CD4-positive, alpha-beta T cell (primary cell): ENCODE measurements at places on chromosomes 13 and 19.

- no peak for DNase-seq
Measured at GRCh38 chr13:45034342-45034741, 45.0 kb downstream of the GPALPP1 start.

- DNase-seq = no peak
Measured at GRCh38 chr19:32172566-32173160, 172.7 kb upstream of the ZNF507 start.

GRCh38 chr13:40182591-40182990 lies 483.9 kb downstream of the FOXO1 start:
- no peak for DNase-seq

DNA sequence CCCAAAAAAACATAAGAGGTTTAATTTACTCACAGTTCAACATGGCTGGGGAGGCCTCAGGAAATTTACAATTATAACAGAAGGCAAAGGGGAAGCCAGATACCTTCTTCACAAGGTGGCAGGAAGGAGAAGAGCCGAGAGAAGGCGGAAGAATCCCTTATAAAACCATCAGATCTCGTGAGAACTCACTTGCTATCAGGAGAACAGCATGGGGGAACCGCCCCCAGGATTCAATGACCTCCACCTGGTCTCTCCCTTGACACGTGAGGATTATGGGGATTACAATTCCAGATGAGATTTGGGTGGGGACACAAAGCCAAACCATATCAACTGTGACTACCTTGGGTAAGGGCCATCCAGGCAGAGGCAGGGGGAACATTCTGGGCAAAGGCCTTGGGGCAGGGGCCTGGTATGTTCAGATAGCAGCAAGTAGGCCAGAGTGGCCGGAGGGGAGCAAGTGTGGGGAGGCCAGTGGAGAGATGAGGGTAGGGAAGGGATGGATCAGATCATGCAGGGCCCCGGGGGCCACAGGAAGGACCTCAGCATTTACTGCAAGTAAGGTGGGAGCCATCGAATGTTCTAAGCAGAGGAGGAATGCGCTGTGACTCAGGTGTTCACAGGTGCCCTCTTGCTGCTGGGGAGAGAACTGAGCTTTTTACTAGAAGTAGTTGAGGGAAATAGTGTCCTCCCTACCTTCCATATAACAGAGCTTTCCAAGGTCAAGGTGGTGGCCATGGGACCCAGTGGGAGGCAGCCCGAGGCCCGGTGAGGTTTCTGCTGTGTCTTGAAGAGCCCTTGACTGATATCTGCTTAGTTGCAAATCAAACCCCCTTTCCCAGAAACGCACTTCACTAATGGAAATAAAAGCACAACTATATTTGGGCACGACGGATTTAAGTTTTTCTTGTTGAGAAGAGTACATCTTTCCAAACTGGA lies 18.0 kb downstream of the RAB3D start:
- DNase-seq = no peak

GRCh38 chr13:98890925-98891324 lies 86.9 kb downstream of the DOCK9 start:
- DNase-seq = no peak

DNA sequence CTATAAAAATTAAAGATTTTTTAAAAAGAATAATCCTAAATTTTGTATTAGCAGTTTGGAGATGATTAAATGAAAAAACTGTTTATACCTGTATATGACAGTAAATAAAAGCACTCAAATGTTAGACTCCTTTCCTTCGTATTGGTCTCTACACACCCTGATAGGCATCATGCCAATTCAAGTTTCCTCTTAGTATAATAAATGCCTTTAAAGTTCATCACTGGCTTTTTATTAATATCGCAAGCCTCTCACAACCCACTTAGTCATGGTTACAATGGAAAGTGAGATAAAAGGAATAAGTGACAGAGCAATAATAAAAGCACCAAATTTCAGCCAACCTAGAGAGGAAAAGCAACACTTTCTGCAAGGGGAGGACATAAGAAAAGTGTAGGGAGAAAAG lies 102.2 kb downstream of the PIBF1 start:
- no peak for DNase-seq

- DNase-seq = peak; percentile 63
Measured at GRCh38 chr19:35154525-35155406, at the start of gene FXYD5. FXYD5 (plus strand) TSS chr19:35154735; CDS start chr19:35155551, 816 bp downstream.

GRCh38 chr19:35315883-35316282 lies 13.1 kb upstream of the CD22 start:
- no peak for DNase-seq

- DNase-seq = no peak
Measured at GRCh38 chr19:40279120-40279551, 6.0 kb downstream of the AKT2 start.

- no peak for DNase-seq
Measured at GRCh38 chr19:35562336-35562735, 1.1 kb downstream of the ATP4A start.

GRCh38 chr19:3673506-3674439 lies 26.5 kb downstream of the PIP5K1C start:
- DNase-seq = no peak

DNA sequence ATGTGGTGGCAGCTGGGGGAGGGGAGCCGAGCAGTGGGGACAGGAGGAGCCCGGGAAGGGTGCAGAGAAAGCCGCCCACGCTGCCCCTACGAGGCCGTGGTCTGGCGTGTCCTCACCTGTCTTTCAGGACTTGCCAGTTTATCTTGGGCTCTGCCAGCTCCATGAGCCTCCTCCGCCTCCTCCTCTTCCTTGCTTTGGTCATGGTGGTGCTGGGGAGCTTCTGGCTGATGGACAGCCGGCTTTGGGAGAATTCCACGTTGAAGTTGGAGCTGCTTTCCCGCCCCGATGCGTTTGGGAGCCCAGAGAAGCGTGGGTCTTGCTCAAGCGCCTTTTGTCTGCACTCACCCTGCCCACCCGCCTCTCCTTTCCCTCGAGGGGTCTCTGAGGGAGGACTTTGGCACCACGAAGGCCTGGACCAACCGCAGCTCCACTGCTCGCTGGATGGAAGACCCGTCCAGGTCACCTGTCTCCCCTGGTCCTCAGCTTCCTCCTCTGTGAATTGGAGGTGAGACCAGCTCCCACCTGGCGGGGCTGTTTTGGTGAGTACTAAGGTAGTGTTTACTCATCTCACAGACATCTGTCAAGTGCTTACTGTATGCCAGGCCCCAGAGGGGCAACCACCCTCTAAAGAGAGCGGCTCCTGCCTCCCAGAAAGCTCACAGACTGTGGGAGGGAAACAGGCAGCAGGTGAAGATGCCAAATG lies 29.7 kb upstream of the MIER2 start:
- DNase-seq = no peak

GRCh38 chr13:39201180-39201579 lies 162.9 kb downstream of the NHLRC3 start:
- no peak for DNase-seq

- no peak for DNase-seq
Measured at GRCh38 chr13:75774176-75774575, 138.0 kb downstream of the LMO7 start.

DNA sequence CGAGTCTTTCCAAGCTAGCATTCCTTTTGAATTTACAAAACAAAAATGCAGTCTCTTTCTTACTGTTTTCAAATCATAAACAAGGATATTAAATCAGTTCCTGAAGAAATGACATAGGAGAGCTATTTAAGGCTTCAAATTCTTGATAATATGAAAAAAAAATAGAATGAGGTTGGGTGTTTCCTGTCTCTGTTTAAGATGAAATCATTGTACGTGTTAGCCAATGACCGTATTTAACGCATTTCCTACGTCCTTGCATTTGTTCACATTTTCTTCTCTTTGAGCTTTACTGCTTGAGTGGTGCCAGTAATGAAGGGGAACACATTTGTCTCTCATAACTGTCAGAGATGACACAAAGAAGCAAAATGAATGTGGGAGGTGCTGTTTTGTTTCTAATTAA lies 821.3 kb downstream of the DIAPH3 start:
- DNase-seq = no peak

DNA sequence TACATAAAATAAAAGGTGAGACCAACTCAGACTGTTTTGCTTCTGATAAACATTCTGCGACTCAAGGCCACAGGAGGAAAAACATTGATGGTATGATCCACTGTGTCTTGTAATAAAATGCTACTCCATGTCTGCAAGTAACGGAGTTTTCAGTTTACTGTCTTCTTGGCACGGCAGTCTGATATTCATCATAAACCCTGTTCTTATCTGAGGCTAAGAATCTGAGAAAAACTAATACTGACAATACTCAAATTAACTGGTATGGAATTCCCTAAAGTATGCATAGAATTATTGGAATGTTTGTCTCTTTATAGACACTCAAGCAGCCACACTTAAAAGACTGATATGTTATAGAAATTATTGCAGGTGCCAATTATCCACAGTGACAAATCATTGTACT lies 125.5 kb downstream of the TBC1D4 start:
- DNase-seq = no peak

DNA sequence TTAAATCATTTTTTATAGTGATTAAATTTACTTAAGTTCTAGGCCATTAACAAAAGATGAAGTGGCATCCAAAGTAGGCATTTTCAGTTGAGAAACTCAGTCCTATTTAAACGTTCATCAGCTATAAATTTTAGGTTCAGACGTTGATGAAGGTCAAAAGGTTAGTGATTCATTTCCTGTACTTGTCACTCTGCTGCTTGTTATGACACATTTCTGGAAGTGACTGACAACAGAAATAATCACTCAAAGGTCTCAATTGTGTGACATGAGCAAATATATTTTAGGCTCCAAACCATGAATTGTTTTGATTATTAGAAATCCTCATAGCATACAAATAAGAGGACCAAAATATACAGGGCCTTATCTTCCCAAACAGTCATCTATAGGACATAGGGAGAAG lies 10.3 kb upstream of the EDNRB start:
- no peak for DNase-seq

GRCh38 chr19:49422407-49423070 lies 702 bp downstream of the PTH2 start:
- no peak for DNase-seq

DNA sequence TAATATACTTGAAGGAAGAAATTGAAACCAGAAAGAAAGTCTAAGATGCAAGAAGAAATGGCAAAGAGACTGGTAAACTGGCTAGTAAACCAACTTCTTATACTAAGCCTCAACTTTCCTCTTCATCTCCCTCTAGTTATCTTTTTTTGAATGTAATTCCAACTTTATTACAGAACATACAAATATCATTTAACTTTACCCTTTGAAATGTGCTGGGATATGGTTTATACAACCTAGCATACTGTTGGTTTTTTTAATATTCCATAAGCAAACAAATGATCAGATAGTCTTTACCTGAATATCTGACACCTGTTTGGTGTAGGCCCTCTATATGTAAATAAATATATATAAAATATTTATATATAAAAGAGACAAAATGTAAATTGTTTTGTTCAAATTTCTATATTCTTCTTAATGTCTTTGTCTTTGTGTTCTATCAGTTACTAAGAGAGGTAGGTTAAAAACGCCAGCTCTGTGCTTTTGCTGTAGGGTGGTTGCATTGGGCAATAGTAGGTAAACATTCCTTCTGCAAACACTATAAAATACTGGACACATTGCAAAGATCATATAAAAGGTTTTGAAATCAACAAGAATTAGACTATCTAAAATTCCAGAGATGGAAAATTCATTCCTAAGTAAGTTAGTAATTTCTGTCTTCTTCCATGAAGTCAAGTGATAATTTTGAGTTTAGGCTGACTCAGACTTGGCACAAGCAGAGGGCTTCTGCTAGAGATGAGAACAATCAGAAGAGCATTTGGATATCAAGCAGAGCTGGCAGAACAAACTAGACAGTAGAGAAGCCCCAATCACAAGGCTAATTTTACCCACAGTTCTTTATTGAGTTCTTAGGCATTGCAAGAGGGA lies 383.3 kb downstream of the RFC3 start:
- no peak for DNase-seq

DNA sequence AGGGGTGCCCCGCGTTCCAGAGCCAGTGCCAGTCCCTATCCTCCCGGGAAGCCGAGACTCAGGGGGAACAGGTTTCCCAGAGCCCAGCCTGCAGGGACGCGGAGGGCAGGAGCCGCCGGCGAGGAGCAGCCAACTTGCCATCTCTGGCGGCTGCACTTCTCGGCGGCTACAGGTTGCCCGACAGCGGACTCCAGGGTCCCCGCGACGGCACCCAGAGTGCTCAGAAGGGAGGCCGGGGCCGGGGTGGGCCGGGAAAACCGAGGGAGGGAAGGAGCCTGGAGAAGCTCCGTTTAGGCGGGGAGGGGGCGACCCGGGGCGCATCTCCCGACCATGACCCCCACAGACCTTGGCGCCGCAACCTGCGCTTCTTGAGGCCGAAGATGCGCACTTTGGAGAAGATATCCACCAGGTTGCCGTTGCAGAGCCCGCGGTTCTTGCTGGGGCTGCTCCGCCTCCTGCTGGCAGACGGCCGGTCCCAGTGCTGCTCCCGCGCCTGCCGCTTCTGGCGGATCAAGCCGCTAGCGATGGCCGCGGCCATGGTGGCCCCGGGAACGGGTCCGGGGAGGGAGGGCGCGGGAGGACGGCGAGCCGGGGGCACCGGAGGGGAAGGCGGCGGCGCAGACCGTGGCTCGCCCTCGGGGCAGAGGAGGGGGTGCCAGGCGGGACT lies 463.8 kb downstream of the ITGBL1 start:
- no peak for DNase-seq

DNA sequence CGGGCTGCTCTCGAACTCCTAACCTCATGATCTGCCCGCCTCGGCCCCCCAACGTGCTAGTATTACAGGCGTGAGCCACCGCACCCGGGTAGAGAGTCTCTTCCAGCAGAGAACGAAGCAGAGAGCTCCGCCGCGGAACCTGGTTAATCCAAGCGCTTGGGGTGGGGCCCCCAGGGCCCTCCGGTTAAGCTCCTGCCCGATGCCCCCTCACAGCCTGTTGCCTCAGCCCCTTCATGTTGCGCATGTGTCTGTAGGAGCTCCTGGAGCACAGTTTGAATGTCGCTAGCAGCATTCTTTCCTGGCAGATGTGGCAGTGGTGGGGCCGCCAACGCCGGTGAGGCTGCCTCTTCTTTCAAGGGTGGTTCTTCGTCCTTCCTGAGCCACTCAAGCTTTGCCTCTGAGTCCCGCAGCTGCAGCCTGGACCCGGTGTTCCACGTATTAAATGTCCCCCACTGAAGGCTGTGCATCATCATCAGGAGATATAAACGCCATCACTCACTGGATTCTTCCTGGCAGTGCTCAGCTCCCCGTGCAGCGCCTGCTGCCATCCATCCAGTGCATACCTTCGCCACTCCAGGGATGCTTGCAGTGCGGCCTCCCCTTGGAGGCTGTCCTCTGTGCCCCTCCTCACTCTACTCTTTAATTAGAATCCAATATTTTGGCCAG lies 1919.3 kb downstream of the PCDH9 start:
- DNase-seq = no peak

DNA sequence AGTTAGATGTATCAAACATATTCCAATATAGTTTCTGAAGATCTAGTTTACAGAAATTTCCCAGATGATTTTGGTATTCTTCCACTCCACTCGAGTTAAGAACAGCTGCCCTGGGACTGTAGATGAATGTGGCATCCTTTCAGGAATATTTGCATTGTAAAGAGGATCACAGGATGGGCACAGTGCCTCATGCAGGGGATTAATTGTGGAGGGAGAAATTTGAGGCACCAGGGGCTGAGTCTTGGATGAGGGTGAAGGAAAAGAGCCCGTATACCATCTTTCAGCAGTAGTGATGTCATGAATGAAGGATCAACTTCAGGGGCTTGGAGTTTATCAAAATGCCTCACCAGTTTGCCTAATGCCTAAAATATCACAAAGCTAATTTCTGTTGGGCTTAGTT lies 4.0 kb upstream of the PDS5B start:
- no peak for DNase-seq
